Naive thymus-derived CD4-positive, alpha-beta T cell (primary cell): ENCODE measurements at places on chromosomes 7 and 10.

GRCh38 chr10:94006591-94007550 is 13.1 kb downstream of the PLCE1 start:
- no peak overlapping the region for H3K4me3 ChIP-seq
- no peak overlapping the region for H3K27ac ChIP-seq
- no peaks in the 10 kb centered on the region for H3K27me3 ChIP-seq
- no peaks in the 10 kb centered on the region for H3K36me3 ChIP-seq

GRCh38 chr10:118913825-118914224 is 115.7 kb upstream of the NANOS1 start:
- H3K27ac ChIP-seq = no peak overlapping the region
- no peaks in the 10 kb centered on the region for H3K27me3 ChIP-seq
- H3K36me3 ChIP-seq = no peaks in the 10 kb centered on the region
- no peak for DNase-seq

GRCh38 chr7:26087321-26088091 is 64.5 kb upstream of the NFE2L3 start:
- H3K4me1 ChIP-seq = no peaks in the 10 kb centered on the region
- DNase-seq = no peak
- no peak overlapping the region for H3K27ac ChIP-seq
- H3K4me3 ChIP-seq = no peak overlapping the region
- no peaks in the 10 kb centered on the region for H3K27me3 ChIP-seq

GRCh38 chr10:50536617-50537240 is 87.0 kb downstream of the SGMS1 start:
- H3K27ac ChIP-seq = no peak overlapping the region
- H3K4me3 ChIP-seq = no peak overlapping the region
- H3K27me3 ChIP-seq = no peaks in the 10 kb centered on the region
- H3K4me1 ChIP-seq = peaks cover 3% of the 10 kb centered on the region
- no peaks in the 10 kb centered on the region for H3K36me3 ChIP-seq

DNA sequence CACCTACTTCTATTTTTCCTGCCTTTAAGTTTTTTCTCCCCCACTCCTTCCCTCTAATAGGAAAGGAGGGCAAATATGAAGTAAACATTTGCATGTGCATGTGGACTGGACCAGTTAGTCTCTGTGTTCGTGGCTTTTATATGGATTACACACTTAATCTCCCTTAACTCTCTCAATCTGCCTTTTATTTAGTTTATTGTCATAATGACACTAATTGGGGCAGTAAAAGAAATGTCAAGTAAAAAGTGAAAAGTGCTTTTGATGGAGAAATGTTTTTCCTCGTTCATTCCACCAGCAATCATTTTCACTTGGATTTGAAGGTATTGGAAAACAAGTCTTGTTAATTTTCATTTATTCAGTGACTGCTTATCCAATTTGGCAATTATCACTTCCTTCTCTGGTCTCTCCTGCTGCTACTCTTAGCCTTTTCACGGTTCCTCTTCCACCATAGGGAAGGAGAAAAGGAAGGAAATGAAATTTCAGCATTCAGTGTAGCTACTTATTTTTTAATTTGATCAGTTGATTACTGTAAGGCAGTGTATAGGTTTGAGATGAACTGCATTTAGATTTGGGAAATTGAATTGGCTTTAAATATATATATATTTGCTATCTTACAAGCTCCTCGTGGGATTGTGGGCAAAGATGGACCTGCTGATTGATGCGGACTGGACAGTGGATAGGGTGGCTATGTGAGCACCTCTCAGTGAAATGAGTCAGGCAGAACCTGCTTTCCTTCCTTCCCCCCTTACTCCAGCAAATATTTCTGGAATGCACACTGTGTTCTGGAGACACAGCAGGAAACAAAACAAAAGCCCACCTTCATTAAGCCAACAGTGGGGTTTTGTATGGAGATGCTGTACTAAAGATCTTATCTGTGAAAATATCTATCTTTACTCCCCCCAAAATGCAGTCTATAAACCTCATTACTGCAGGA is 77.5 kb downstream of the LRRC4 start:
- no peak overlapping the region for H3K4me3 ChIP-seq
- H3K27ac ChIP-seq = no peak overlapping the region

GRCh38 chr7:135333946-135334345 is 100.3 kb downstream of the STRA8 start:
- no peak for DNase-seq
- no peak overlapping the region for H3K27ac ChIP-seq
- H3K4me1 ChIP-seq = no peaks in the 10 kb centered on the region
- no peak overlapping the region for H3K4me3 ChIP-seq
- no peaks in the 10 kb centered on the region for H3K27me3 ChIP-seq

DNA sequence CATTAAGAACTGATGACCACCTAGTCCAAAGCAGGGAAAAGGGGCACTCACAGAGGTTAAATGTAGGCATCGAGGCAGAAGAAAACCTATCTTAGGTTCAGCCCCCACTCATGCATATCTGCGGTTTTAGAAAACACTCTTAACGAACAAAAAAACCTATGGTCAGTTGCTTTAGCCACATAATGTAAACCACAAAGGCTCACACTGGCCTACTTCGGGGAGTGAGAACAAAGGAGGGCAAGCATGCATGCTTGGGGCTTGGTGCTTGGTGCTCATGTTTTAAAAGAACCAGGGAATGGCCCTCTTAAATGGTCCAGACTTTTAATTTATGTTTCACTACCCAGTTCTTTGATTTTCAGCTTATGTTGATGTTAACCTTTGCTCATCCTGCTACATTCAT is 14.2 kb downstream of the INSYN2A start:
- no peak overlapping the region for H3K27ac ChIP-seq
- no peaks in the 10 kb centered on the region for H3K27me3 ChIP-seq
- no peaks in the 10 kb centered on the region for H3K4me1 ChIP-seq

DNA sequence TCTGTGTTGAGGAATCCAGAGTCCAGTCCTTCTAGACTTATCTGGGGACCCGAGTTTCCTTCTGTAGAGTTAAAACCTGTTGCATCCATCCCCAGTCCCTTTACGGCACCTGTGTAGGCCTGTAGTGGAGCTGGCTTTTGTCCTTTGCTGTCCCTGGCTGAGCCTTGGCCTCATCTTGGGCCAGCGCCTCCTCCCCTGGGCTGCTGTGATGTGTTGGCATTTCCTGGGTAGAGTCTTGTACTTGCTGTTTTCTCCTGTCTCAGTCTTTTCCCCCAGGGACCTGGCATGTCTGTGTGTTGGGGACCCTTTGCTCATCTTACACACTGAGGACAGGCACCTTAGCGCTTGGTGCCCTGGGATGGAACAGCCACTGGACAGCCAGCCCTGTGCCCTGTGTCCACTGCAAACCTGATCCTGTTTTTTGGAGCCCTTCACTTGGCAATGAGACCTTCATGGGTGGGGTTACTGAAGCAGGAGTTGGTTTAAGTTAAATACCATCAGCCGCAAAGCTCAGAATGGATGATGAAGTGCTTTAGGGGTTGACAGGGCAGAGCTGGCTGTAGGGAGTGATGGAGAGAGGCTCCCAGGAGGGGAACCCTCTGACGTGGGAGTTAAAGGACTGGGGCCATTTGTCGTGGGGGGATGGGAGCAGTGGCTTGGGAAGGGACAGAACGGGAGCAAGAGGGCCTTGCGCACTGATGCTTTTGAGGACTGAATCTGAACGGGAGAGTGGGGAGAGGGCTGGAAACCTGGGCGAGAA is 50.9 kb downstream of the CUX1 start:
- no peaks in the 10 kb centered on the region for H3K27me3 ChIP-seq
- DNase-seq = no peak
- no peak overlapping the region for H3K4me3 ChIP-seq
- H3K4me1 ChIP-seq = no peaks in the 10 kb centered on the region
- H3K27ac ChIP-seq = no peak overlapping the region

- H3K27ac ChIP-seq = no peak overlapping the region
- H3K4me3 ChIP-seq = no peak overlapping the region
- no peaks in the 10 kb centered on the region for H3K36me3 ChIP-seq
- H3K4me1 ChIP-seq = no peaks in the 10 kb centered on the region
- DNase-seq = no peak
Observed at GRCh38 chr7:79590391-79590790, 136.9 kb upstream of the MAGI2 start.

DNA sequence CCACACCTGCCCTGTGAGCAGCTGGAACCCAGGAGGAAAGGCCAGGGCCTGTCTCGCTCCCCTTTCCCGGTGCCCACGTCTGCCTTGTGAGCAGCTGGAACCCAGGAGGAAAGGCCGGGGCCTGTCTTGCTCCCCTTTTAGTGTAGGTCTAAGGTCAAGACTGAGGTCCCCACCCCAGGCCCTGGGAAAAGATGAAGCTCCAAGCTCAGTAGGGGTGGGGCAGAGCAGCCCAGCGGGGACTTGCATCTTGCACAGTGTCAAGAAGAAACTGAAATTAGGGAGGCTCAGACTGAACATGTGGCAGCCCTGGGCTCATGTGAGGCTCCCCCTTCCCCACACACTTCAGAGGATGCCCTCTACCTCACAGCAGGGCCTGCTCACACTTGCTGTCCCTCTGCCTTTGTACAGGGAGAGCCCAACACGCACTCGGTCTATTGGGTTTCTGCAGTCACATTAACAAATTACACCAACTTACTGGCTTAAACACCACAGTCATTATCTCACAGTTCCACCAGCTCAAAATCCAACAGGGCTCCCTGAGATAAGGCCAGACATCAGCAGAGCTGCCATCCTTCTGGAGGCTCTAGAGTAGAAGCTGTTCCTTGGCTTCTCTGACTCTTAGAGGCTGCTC is 12.4 kb downstream of the POLL start:
- no peak for DNase-seq
- H3K36me3 ChIP-seq = no peaks in the 10 kb centered on the region
- H3K4me3 ChIP-seq = no peak overlapping the region
